ENCODE measurements at places on chromosomes 5 and 9. TPM values are rescaled to one million over a fixed set of nuclear protein-coding genes. Genes with fewer than 3 reads are reported as not detected.

TRIM36 gene
- 0.24 TPM for total RNA-seq

F2RL2 gene
- not detected for total RNA-seq

SH3GL2 gene
- total RNA-seq = not detected

- DNase-seq = peak; percentile 77
Measured at GRCh38 chr9:125374443-125375309, 113.0 kb downstream of the GAPVD1 start.

CYLC2 gene
- total RNA-seq = not detected

DNA sequence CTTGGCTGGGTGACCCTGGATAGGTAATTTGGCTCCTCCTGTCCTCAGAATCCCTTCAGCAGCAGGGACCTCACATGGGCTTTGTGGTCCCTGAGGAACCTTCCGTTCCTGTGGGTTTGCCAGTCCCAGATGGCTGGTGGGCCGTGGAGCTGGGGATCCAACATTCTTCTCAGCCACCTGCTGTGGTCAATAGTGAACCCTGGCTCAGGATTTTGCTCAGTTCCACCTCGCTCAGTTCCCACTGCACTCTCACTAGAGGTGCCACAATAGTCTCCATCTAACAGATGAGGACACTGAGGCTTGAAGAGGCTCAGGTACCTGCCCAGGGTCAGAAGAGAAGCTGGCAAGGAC is 17.1 kb upstream of the SPOUT1 start:
- no peak overlapping the region for H3K27ac ChIP-seq
- H3K27me3 ChIP-seq = no peaks in the 10 kb centered on the region
- peaks cover 3% of the 10 kb centered on the region for H3K4me1 ChIP-seq

STING1 gene
- 67.4 TPM for total RNA-seq

FOXD4L4 gene
- total RNA-seq = 0.10 TPM

- H3K4me1 ChIP-seq = no peaks in the 10 kb centered on the region
- no peak for DNase-seq
- no peak overlapping the region for H3K27ac ChIP-seq
- H3K4me3 ChIP-seq = no peak overlapping the region
- no peaks in the 10 kb centered on the region for H3K27me3 ChIP-seq
Measured at GRCh38 chr5:34611464-34612415, 44.4 kb upstream of the RAI14 start.

- DNase-seq = no peak
- peaks cover 3% of the 10 kb centered on the region for H3K27me3 ChIP-seq
- no peak overlapping the region for H3K27ac ChIP-seq
- no peak overlapping the region for H3K4me3 ChIP-seq
- H3K36me3 ChIP-seq = no peaks in the 10 kb centered on the region
Measured at GRCh38 chr5:83494666-83495065, 23.1 kb downstream of the VCAN start.

DNA sequence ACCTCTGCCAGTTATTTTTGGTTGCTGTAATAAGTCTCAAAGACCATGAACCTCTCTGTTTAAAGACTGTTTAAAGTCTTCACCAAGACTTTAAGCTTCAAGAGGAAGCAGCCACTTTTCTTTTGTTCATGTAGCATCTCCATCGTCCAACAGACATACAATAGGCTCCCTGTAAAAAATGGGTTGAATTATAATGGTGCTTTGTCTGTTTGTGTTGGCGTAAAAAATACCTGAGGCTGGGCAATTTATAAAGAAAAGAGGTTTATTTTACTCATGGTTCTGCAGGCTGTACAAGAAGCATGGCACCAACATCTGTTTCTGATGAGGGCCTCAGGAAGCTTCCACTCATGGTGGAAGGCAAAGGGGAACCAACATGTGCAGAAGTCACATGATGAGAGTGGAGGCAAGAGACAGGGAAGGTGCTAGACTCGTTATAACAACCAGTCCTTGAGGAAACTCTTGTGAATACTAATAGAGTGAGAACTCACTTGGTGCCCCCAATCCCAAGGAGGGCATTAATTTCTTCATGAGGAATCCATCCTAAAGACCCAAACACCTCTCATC is 126.3 kb upstream of the RPS23 start:
- no peak overlapping the region for H3K4me3 ChIP-seq
- DNase-seq = no peak
- H3K4me1 ChIP-seq = no peaks in the 10 kb centered on the region
- H3K36me3 ChIP-seq = no peaks in the 10 kb centered on the region

CDH12 gene
- not detected for total RNA-seq
